ENCODE measurements at places on chromosomes 7 and 10.

DNA sequence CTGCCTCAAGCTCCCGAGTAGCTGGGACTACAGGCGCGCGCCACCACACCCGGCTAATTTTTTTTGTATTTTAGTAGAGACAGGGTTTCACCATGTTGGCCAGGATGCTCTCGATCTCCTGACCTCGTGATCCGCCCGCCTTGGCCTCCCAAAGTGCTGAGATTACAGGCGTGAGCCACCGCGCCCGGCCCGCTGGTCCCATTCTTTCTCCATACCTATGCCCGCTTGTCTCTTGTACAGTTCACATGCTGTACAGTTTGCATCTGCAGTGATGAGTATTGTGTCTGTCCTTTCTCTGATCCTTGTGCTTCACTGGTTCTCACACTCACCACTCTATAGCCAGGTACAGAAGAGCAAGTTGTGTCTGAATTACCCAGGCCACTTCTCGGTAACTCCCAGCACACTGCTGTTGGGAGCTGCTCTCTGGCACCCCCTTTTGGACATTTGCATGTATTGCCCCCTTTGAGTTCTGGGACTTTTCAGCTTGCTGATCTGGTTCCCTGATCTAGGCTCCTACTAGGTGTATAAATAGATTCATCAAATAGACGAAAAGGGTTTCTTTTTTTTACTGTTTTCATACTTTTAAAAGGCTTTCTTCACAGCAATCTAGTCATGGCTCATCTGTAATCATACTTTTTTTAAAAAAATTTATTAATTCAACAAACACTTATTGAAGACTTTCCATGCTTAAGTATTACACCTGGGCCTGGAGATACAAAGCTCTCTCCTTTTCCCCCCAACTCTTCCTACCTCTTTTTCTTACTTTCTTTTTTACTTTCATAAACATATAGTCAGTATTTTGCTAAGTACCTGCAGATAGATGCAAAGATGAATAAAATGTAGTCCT lies 53.5 kb downstream of the AOAH start:
- DNase-seq: no peak

- no peak for DNase-seq
Measured at GRCh38 chr10:31878486-31878885, 50.1 kb downstream of the ARHGAP12 start.

GRCh38 chr7:114648680-114649079 lies 234.1 kb downstream of the FOXP2 start:
- DNase-seq: no peak

DNA sequence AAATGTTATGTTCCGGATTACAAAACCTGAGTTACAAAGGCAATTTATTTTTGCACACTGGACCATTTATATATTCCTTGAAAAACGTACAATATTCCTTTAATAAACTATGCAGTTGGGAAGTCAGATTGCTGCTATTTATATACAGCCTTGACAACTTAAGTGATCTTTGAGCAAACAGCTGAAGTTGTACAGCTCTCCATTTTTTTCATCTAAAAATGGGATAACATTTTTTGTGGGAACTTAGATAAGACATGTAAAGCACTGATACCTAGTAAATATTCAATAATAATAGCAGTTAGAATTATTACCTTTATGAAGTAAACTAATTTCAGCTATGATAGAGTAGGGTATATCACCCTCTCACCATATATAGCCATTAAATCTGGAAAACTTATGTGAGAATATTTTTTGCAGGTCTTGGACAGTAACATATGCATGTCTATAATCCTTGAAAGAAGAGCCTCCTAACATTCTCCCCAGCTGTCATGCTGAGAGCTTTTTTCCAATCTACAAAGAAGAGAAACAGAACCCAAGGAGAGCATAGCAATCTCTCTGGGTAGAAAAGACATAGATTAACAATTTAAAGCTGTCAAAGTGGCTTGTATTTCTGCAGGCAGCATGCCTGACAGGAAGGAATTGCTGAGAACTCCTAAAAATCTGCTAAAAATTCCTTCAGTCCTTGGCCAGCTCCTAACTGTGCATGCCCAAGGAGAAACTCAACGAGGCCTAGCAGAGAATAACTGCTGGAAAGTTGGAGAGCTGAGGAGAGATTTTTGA lies 326.0 kb downstream of the CRPPA start:
- DNase-seq: no peak

- DNase-seq: no peak
Measured at GRCh38 chr10:130854151-130854550, 457.4 kb downstream of the TCERG1L start.

- DNase-seq: no peak
Measured at GRCh38 chr7:39468808-39469374, 97.3 kb upstream of the YAE1 start.

- no peak for DNase-seq
Measured at GRCh38 chr7:27202018-27202861, 2.3 kb upstream of the HOXA13 start.
